ENCODE measurements at places on chromosomes 7 and 10.

DNA sequence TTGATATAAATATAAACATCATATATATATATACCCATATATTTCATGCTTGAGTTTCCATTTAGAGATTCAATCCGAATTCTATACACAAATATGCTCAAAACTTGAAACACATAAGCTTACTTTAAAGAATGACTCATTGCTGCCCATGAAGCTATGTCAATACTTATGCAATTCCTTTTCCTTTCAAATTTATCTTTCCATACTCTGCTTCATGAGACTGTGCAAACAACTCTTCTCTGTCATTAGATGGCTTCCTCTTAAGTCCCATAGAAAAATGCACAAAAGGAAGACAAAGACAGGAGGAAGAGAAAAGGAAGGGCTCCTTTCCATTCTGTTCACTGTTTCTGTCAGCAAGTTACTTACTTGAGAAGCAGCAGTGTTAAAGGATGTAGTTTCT is 895.7 kb upstream of the SORCS1 start:
- DNase-seq = no peak

DNA sequence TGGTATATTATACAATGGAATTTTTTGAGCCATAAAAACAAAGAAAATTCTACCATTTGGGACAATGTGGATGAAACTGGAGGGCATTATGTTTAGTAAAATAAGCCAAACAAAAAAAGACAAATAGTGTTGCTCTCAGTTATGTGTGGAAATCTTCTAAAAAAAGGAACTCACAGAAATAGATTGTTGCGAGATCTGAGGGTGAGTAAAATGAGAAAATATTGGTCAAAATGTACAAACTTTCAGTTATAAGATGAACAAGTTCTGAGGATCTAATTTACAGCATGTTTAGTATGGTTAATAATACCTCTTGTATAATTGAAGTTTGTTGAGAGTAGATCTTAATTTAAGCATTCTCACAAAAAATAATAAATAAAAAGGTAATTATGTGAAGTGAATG is 291.2 kb downstream of the KIF20B start:
- DNase-seq = no peak

- DNase-seq = no peak
Measured at GRCh38 chr7:95396136-95397032, at the start of gene PON3. TSS of gene PON3 (minus strand) at chr7:95396375. CDS start at chr7:95396350, 25 bp downstream.

DNA sequence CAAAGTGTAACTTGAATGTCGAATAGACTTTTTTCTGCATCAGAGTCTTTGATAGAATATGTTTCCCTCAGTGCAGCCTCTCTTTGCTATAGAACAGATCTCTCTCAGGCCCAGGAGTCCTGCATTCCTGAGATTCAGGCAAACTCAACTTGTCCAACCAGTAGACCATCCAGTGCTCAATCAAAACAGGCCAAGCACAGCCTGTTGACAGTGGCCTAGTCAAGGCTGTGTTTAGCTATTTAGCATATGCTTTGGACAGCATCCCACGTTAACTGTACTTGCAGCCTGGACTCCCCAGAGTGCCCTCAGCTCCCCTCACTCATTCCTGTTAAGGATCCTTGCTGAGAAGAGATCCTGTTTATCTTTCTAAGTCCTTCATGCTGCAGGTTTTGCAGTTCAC is 16.3 kb downstream of the OR6V1 start:
- DNase-seq = no peak

DNA sequence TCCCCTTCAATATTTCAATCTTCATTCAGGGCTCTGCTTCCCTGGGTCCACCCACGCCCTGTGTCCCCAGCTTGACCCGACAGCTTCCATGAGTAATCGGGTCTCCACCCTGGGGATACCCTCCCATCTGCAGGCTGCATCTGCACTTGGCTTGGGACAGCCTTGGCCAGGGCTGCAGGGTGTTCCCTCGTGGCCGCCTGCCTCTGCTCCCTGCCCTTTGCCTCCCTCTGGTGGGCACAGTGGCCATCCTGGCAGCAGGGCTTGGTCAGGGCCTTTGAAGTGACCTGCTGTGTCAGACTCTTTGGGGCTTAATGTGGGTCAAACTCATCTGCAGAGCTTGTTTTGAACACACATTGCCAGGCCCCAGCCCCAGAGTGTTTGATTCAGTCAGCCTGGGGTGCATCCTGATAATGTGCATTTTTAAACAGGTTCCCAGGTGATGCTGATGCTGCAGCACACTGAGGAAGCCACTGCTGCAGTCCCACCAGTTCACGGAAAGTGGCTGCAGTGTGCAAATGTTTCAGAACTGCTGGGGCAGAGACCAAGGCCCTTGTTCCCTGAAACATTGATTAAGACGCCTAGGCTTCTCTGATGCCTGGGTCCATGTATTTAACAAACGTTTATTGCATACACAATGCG is 80.7 kb upstream of the SEC61G start:
- peak; percentile 37 for DNase-seq

- DNase-seq = no peak
Measured at GRCh38 chr10:14403359-14403758, 72.6 kb upstream of the FRMD4A start.

DNA sequence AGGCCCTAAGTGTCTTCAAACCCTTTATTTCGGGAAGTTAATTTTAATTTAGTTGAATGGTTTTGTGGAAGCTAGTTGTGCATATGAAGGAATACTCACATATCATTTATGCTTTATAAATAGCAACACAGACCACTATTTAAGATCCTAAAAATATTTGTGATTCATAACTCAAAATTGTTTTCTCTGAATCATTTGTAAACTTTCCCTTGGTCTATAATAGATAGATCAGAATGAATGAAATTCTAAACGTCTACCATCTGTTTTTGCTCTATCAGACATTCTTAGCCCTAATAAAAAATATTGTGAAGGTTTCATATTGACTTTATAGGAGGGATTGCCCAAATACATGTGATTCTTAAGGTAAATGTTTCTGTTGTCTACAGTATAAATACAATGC is 43.5 kb downstream of the LOXL4 start:
- DNase-seq = peak; percentile 19

- DNase-seq = peak; percentile 57
Measured at GRCh38 chr10:104291439-104291951, 22.5 kb downstream of the GSTO2 start.

DNA sequence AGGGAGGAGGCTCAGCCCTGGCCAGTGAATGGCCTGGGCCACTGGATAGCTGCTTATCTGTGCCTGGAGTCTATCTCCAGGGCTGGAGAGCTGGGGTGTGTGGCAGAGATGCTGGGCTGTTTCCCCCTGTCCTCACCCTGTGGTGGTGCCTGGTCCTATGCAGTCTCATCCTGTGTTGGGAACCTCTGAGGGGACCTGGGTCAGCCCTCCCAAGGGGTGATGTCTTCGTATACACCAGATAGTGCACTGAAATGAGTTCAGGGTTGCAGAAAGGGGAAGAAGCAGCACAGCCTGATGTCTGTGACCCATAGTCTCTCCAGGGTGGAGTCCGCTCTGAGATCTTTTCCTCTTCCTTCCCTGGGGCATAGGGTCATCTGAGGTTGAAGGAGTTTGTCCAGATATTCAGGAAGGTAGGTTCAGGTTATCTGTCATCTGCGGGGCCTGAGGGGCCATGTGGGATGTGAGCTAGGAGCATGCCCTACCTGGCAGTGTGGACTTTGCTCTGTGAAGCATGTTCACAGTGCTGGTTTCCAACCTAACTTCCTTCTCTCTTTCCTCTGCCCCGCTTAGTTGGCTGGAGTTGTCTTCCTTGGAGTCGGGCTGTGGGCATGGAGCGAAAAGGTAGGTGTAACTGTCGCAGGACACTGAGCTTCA is 33.4 kb upstream of the SH2D4B start:
- no peak for DNase-seq

DNA sequence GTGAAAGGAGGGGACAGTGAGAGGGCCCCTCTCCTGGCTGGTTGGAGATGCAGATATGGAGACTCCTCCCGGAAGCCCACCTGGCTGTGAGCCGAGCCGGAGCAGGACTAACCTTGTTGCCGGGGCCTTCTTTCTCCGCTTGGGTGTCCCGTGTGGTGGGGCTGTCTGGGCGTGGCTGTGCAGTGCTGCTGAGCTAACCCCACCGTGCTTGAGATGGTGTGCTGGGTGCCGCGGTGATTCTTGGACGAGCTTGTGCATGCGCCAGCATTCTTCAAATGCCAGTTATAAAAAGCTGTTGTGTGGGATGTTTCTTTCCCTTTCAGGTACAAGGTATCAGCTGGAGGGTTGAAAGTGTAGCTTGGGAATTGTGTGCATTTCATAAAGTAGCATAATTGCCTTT is 48.8 kb downstream of the DAGLB start:
- DNase-seq = peak; percentile 49

- peak; percentile 23 for DNase-seq
Measured at GRCh38 chr7:7639847-7640220, 718 bp upstream of the UMAD1 start.

- DNase-seq = peak; percentile 18
Measured at GRCh38 chr10:61804414-61804813, 97.1 kb upstream of the ARID5B start.

- DNase-seq = peak; percentile 93
Measured at GRCh38 chr7:20064181-20064970, 152.8 kb downstream of the MACC1 start.

GRCh38 chr10:96288151-96288621 is 16.0 kb upstream of the DNTT start:
- DNase-seq = no peak

GRCh38 chr7:100210805-100211204 is 8.9 kb upstream of the PVRIG start:
- DNase-seq = no peak

DNA sequence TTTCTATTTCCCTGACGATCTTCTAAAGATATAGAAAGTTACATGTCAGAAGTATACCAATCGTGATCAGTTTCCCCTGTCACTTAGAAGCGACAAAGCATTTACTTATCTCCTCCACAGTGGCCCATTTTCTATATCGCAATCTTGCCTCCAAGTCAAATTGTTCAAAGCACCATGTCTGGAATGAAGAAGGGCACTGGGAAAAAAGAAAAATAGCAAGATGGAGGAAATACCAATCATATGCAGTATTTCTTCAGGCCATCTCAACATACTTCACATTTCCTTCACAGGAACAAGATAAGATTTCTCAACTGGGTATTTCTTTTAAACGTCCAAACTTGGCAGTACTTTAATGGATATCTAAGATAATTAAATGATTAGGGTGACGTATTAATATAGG is 63.3 kb upstream of the IL6 start:
- DNase-seq = no peak

GRCh38 chr7:30977222-30977621 is 13.5 kb downstream of the GHRHR start:
- DNase-seq = no peak

DNA sequence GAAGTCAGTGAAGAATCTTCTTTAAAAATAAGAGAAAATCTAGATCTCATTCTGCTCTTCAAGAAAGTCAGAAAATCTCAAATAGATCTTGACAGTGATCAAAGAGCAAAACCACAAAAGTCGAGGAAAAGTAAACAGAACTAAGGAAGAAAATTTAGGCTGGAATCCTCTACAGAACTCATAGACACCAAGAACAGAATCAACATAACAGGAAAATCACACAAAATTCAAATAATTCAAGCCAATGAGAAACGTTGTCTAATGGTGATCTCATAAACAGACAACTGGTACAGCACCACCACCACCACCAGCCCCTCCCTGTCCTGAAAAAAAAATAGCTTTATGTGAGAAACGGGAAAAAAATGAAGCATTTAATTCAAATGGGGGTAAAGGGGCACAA is 6.9 kb downstream of the ITGB1 start:
- no peak for DNase-seq

DNA sequence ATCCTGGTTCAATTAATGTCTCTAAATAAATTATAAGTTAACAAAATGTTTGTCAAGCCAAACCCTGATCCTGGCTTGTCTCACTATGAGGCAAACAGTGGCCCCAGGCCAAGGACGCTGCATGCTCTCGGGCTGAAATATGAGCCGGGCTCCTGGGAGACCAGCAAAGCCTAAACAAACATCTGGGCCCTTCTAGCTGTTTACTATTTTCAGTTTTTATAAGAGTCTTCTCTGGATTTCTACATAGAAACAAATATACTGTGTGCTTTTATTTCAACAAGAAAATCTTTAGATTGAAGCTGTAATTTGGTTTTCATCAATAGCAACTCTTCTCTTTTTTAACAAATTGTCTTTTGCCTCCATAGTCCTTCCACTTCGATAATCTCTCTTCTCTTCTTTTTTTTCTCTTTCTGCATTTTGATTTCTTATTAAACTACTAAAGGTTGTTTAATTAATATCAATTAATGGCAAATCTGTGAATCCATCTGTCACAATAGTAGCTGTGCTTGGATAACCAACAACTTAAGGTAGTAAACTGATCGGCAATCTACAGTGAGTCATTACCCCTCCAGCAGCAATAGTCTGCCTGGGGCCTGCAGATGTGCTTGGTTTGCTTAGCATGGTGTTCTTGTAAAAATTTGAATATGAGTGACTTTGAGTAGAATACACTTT is 83.3 kb upstream of the DNAJC1 start:
- DNase-seq = peak; percentile 36

GRCh38 chr7:51647931-51648351 is 331.3 kb upstream of the COBL start:
- peak; percentile 76 for DNase-seq

DNA sequence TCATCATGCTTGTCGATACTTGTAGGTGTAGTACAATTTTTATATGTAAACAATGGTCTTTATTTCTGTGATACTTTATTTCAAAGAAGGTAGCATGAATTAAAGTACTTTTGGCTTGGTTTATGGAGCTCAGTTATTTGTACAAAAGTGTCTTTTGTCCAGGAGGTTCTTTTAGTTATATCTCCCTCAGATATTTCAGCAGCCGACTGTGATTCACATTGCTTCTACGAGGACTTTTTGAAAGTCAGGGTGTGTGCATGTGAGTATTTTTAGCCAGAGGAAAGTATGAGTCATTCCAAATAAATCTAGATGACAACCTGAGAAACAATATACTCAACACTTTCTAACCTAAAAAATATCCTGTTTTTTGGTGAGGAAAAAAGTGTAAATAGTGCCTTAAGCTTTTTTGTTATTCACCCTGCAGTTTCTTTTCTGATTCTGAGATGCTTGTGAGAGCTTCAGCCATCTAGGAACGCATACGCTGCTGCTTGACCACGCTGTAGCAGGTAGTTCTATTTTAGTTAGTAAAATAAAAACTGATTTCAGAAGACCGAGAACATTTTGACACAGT is 595 bp upstream of the SUN1 start:
- peak; percentile 92 for DNase-seq

GRCh38 chr7:7664291-7664690 is 23.7 kb downstream of the UMAD1 start:
- DNase-seq = no peak

- no peak for DNase-seq
Measured at GRCh38 chr10:97355571-97355975, 21.0 kb upstream of the FRAT2 start.

DNA sequence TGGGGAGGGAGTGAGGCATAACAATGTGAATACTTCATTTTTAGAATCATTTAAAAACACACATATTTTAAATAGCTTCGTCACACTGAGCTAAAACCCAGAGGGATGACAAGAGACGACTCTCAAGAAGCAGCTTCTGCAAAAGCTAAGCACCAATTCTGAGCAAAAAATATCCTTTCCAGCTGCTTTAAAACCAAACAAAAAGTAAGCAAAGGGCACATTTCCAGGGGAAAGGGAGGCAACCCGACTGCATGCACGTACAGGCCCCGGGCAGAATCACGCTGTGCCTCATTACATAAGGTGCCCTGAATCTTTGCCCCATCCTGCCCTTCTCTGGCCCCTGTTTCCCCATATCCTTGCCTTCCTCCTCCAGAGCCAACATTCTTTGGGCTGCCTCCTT is 78.4 kb downstream of the DGKI start:
- peak; percentile 21 for DNase-seq

GRCh38 chr7:2403718-2404648 is 572 bp downstream of the CHST12 start:
- DNase-seq = no peak
